ENCODE measurements at places on chromosomes 16 and 17.
A peak's percentile ranks its signal among the peaks of the same experiment; 100 is the strongest.

DNA sequence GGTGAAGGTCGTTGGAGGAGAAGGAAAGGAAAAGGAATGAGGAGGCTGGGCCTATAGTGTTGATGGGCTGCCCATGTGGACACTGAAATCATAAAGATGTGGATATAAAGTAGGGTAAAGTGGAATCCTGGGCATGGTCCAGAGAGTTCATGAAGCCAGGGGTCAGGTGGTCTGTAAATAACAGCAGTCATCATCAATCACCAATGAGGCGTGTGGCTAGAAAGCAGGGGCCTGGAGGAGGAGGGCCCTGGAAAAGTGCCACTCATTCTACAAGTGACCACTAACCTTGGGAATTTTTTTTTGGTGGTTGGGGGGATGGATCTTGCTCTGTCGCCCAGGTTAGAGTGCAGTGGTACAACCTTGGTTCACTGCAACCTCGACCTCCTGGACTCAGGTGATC is 115.3 kb upstream of the NOL11 start:
- DNase-seq: no peak

DNA sequence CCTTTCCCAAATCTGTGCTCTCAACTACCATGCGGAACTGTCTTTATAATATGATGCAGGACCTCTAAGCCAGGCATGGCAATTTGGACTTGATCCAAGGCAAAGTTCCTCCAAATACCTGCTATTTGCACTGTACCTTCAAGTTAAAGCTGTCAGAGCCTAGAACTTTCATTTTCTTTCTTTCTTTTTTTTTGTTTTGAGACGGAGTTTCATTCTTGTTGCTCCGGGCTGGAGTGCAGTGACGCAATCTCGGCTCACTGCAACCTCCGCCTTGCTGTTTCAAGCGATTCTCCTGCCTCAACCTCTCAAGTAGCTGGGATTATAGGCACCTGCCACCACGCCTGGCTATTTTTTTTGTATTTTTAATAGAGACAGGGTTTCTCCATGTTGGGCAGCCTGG is 51.7 kb downstream of the ARHGAP27 start:
- peak; percentile 25 for DNase-seq

DNA sequence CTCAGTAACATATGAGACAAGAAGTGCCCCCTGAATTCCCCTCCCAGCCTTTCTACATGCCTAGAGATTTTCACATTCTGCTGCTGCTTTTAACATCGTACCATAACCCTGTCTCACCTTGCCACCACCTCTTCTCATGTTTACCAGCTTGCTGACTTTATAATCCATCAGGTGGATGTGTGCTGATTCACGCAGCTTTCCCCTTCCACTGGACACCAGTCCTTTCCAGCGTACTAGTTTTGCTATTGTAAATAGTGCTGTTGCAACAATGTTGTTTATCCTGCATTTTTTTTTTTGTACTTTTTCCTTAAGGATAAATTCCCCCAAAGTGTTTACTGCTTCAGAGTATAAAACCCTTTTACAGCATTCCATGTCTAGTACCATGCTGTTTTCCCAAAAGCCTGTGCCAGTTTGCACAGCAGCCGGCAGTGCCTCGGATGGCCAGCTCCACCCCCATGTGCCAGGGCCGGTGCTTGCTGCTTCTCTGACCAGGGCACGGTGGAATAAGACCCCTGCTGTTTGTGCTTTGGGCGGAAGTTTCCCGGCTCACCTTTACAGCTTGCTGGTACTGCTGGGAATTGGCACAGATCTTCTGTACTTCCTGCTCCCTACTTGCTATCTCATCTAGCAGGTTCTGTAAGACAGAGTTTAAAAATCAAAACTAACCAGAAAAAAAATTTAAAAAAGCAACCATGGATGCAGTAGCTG is 41.3 kb downstream of the UBN1 start:
- no peak for DNase-seq

DNA sequence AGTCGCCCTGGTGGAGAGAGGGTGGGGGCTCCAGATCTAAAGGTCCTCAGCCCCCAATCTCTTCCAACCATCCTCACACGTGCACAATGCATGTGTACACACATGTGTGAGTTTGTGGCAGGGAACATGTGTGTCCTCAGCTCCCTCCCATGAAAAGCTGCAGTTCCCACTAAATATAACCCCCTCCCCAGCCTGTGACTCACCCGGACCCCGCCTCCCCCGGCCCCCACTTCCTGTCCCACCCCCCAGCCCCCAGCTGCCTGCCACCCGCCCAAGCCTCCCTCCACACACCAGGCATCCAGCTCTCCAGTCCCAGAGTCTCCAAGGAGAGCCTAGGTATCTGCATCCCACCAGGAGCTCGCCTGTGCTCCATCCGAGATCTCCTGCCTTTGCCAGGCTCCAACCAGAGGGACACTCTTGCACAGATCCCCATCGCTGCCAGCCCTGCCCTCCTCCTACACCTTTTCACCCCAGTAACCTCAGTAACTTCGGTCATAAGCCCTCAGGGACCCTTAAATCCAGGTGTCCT is 3.9 kb downstream of the DLG4 start:
- no peak for DNase-seq

DNA sequence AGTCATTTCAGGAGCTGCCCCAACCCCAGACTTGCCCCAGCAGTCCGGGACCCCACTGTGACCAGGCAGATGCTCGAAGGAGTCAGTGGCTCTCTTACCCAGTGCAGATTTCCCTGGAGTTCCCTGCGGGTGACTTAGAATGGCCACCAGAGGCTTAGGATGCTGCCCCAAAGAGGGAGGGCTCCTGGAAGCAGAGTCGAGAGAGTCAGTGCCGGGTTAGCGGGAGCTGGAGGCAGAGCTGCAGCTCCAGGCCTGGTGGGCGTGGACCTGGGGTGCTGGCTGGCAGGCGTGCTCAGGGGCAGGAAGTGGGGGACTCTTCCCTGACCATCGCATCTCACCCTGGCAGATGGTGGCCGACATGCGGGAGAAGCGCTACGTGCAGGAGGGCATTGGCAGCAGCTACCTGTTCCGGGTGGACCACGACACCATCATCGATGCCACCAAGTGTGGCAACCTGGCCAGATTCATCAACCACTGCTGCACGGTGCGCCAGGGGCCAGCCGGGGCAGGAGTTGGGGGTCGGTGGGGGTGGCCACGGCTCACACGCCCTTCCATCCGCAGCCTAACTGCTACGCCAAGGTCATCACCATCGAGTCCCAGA is 1.6 kb upstream of the HSD3B7 start:
- DNase-seq: no peak

- DNase-seq: no peak
Observed at GRCh38 chr17:57832314-57833178, 17.3 kb downstream of the MRPS23 start.

DNA sequence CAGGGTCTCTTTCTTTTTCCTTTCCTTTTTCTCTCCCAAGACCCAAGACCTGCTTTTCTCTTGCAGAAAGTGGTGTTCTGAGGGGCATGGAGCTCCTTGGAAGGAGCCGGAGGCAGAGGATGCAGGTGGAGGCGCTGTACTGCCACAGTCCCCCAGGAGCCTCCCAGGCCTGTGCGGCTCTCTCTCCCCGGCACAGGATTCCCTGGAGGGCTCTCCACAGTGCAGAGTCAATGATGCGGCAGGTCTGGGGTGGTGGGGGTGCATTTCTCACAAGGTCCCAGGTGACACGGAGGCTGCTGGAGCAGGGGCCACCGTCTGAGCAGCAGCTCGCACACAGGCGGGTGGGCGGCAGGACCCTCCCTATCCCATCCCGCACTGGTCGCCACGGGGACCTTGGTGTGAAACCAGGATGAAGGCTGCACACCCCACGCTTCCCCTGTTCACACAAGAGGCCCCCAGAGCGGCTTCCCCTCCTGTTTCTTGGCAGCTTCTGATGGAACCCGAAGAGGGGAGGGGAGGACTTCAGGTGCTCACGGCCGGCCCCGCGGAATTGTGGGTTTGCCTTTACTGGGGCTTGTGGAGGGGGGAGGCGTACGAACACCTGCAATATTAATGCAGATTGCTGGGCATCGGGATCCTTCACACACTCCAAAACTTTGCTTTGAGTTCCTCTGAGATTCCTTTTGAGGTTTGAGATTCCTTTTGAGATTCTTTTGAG is 186.9 kb downstream of the ENGASE start:
- DNase-seq: no peak

GRCh38 chr16:16176328-16176727 is 47.0 kb downstream of the ABCC6 start:
- DNase-seq: no peak
